Naive thymus-derived CD4-positive, alpha-beta T cell (primary cell): ENCODE measurements at places on chromosomes 12 and 14. TPM values are rescaled to one million over a fixed set of nuclear protein-coding genes. Genes with fewer than 3 reads are reported as not detected.

KRT72 gene
- 2.0 and 2.1 TPM in 2 replicates for total RNA-seq

DNA sequence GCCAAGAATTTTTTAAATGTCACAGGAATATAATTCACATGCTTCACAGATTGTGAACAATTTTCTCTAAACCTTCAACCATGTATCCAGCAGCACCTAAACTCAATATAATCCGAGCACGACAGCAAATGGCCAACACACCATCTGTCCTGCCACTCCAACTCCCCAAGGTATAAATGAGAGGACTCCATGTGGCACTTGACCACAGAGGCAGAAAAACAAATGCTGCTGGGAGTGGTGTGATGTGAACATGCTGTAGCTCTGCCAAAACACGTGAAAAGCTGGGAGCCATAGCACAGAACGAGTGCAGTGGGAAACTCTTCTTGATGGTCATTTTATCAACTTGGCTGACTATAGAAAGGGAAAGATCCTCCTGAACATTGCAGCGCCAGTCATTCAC, 70.9 kb downstream of the LLPH start:
- no peak for DNase-seq

- no peak for DNase-seq
These were observed 319.9 kb downstream of the KCNC2 start for GRCh38 chr12:74889563-74890236.

- no peak for DNase-seq
These were observed 11.7 kb upstream of the MYL2 start for GRCh38 chr12:110932046-110932445.
